Fibroblast of skin of back (primary cell): ENCODE measurements at places on chromosomes 6 and 20.

DNA sequence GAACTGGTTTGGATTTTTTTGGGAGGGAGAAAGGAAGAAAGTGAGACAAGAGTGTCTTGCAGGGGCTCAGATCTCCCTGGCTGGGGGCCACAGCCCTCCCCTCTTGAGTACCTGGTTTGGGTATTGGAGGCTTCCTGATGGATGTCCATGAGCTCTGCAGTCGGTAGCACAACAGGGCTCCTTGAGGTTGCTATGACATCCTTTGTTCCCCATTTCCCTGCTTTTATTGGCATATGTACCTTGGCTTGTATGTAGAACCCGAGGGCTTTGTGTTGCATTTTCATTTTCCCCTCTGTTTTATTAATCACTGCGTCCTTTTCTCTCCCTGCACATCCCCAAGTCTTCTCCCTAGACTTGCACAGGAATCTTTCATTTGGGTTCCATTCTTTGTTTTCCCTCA, 355.5 kb upstream of the TSHZ2 start:
- no peak for DNase-seq

DNA sequence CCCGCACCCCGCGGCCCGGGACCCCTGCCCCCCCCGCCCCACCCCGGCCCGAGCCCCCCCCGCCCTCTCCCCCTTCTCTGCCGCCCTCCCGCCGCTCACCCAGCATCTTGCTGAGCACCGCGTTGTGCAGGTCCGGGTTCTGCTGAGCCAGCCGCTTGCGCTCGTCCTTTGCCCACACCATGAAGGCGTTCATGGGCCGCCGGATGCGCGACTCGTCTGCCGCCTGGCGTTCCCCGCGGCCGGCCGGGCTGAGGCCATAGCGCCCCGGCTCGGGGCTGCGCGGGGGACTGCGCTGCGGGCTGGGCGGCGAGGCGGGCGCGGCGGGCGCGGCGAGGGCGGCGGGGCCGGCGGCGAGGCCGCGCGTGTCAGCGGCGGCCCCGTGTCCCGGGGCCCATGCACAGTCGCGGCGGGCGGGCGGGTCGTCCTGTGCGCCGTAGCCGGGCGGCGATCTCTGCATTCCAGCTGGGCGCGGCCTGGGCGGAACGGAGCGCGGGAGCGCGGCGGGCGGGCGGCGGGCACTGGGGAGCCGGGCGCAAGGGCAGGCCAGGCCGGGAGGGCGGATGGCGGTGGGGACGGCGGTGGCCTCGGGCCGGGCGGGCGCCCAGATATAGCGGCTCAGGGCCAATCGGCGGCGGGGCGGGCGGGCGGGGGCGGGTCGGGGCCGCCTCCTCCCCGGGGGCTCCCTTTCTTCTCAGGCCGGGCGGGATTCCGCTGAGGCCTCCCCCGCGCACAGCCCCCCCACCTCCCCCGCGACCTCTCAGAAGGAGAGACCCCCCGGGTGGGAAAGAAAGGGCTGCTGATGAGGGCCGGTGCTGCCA, at the start of gene SOX18:
TSS of gene SOX18 (minus strand) at position 580 of the 818 bp plus-strand sequence. CDS start at position 457, 123 bp downstream.
- DNase-seq: peak; percentile 47

- peak; percentile 43 for DNase-seq
Measured at GRCh38 chr6:72616406-72617015, 5.4 kb upstream of the KCNQ5 start.

- no peak for DNase-seq
Measured at GRCh38 chr6:154468760-154469159, 41.7 kb downstream of the CNKSR3 start.

- no peak for DNase-seq
Measured at GRCh38 chr6:86775893-86776292, 161.4 kb upstream of the HTR1E start.

- peak; percentile 63 for DNase-seq
Measured at GRCh38 chr6:148867862-148868261, 121.0 kb downstream of the UST start.

DNA sequence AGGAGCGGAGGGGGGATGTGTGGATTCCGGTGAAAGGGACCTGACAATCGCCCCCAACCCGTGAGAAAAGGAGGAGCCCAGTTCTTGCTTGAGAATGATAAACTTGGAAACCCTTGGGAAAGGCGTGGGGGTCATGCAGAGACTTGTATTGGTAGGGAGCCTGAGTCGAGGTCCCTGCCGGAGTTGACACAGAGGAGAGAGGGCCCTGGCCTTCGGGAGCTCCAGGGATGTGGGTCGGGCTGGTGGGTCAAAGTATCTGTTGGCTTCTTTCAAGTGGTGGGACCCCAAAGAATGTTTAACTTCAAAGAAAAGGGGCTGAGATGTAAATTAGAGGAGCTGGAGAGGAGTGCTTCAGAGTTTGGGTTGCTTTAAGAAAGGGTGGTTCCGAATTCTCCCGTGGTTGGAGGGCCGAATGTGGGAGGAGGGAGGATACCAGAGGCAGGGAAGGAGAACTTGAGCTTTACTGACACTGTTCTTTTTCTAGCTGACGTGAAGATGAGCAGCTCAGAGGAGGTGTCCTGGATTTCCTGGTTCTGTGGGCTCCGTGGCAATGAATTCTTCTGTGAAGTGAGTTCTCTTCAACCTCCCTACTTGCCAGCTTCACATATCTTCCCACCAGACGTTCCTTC, 571 bp downstream of the CSNK2B start:
- no peak for DNase-seq

- DNase-seq: peak; percentile 92
Measured at GRCh38 chr6:113813142-113813541, 44.0 kb upstream of the MARCKS start.

- no peak for DNase-seq
Measured at GRCh38 chr6:44004136-44004535, 123.1 kb downstream of the MRPL14 start.

GRCh38 chr6:89449193-89449592, 16.2 kb downstream of the ANKRD6 start:
- no peak for DNase-seq

DNA sequence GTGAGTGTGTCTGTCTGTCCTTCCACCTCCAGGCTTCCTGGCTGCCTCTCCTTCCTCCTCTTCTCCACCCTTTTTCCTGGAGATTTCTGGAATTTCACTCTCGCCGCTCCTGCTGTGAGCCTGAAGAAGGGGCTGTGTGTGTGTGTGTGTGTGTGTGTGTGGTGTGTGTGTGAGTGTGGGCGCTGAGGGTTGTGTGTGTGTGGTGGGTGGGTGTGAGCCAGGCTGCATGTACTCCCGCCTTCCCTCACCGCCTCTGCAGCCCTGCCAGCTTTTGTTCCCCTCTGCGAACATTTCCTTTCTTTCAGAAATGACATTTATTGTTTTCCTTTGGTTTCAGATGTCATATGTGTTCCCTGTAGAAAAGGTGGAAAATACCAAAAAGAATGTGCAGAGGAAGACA, 76.0 kb downstream of the SRC start:
- DNase-seq: peak; percentile 27

GRCh38 chr6:92496527-92496926, 922.8 kb downstream of the EPHA7 start:
- no peak for DNase-seq

GRCh38 chr6:150631984-150632642, 32.4 kb downstream of the PLEKHG1 start:
- DNase-seq: no peak

- DNase-seq: no peak
Measured at GRCh38 chr20:63808964-63809674, 21.9 kb downstream of the ZBTB46 start.

DNA sequence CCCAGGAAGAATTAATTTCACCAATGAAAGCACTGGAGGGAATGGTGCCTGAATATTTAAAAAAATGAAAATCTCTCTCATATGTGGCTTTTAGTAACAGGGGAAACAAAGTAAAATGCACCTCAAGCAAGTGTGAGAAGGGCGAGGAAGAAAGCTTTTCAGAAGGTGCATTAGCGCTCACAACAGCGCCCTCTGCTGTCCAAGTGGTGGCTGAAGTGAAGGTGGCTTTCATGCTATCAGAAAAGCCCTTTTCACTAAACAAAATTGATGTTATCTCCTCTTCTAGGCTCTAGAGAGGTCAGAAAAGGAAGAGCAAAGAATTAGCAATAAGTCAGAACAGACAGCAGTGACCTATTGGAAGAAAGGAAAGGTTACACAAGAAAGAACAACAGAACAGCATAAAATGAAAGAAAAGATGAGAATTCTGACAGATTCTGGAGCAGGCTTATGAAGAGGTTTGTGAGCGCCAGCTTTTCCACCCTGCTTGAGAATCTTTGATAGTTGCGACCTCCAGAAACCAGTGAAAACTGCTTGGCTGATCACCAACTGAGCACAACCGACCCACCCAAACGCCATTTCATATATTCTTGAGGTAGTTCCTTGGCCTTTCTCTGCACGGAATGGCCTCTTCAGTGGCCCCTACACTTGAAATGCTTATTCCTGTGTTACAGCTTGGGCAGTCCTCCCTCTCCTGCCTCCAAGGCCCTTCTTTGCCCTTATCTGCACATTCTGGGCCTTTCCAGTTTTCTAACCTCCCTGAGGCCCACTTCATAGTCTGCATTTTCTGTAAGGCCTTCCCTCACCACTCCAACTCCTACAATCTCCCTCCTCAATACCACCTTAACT, 45.3 kb downstream of the SMLR1 start:
- peak; percentile 58 for DNase-seq

DNA sequence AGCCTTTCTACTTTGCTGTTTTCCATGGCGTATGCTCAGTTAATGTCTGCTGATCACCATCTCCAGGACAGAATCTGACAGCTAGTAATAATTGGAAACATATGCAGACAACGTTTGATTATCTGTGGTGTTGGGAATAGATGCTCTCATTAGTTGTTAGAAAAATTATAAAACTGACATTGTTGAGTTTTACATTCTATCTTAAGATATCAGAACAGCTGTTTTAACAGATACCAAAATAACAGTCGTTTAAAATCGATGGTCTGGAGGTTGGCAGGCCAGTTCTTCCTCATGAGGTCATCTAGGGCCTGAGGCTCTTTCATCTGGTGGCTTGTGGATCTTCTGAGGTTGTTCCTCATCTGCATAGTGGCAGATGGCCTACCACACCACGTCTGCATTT, 137.6 kb downstream of the AIG1 start:
- no peak for DNase-seq

DNA sequence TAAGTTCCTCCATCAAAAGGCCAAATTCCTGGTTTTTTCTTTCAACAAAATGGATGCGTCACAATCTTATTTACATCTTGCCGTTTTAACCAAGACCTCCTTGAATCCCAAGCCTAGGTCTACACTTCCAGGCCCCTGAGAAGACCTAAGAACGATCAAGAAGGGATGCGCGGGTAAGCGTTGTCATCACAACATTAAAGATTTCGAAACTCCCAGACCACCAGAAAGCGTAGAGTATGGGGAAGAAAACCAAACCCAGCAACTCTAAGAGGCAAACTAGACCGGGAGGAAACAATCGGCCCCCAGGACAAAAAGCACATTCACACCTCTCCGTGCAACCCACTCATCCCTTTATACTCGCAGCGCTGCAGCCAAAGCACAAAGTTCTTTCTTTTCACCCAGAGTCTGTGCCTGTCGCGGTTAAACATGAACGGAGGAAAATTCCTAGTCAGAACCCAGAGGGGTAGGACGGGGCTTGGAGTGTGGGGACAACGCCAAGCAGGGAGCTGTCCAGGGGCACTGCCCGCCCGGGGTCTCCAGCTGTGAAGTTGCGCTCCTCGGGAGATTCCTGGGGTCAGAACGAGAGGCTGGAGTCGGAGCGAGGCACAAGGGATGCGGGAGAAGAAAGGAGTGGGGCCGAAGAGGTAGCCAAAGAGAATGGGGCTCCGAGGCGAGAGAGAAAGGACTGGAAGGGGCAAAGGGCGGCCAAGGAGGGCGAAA, 725 bp downstream of the OSER1 start:
- no peak for DNase-seq

DNA sequence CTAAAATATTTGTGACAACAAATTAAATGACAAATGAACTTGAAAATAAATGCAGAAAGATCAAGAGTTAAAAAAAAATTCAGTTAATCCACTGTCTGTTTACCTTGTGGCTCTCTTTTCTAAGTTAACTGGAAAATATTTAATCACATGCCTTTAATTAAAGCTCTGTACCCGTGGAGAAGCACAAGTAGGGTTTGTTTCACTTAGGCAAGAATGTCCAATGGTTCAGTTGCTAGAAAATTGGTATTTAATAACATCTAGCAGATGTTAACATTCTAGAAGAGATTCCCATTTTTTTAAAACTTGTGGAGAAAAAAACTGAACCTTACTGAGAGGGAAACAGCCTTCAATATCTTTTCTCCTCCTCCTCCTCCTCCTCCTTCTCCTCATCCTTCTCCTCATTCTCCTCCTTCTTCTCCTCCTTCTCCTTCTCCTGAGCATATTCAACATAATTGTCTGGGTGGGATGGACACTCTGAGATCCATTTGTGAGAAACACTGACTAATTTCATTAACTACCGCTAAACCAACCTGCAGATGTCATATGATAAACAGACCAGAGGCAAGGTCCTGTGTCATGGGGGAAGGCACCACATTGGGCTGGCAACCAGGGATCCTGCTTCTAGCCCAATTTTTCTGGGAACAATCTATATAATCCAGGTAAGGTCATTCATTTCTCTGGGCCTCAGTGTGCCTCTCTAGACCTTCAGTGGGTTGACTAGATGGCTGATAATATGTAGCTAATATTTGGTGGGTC, 44.1 kb upstream of the AKIRIN2 start:
- no peak for DNase-seq

DNA sequence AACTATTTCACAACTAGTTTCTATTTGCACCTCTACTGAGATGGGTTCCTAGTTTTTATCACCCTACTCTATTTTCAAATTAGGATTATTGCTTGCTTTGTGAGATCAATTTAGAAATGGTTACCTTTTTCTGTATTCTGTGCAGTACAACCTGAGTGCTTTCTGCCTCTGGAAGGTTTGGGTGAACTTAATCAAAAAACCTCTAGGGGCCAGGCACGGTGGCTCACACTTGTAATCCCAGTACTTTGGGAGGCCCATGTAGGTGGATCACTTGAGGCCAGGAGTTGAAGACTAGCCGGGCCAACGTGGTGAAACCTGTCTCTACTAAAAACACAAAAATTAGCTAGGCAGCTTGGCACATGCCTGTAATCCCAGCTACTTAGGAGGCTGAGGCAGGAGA, 63.3 kb downstream of the SCAF8 start:
- DNase-seq: no peak

- DNase-seq: no peak
Measured at GRCh38 chr6:36121787-36122494, 8.4 kb upstream of the MAPK13 start.

DNA sequence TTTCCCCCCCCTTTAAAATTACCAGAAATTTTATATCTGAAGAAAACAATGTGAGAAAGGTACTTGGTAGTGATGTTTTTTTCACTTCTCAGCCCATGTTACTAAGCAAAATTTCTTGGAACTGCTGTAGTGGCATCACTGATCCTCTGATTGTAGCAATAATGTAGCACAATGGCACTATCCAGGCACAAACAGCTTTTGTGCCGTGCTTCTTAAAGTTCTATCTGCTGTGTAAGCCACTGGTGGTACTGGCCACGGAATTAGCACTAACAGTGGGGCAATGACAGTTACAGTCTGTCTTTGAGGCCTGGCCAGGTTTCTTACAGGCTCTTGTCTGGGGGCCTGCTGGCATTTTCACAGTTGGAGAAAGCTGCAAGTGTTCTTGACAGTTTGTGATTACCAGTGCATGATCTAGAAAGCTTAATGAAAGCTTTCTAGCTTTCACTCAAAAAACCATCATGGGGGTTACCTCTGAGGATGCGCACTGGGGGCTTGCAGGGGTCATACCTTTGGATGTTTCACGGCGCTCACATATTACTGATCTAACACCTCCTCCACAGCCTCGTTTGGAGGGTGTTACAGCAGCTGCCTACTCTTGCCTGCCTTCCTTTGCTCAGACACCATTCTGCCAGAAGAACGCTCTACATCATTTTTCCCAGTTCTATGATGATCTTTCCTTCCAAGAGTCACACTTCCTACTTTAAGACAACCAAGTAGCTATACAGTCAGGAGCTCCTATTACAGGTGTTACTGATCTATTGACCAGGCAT, 58.4 kb upstream of the ARMH2 start:
- DNase-seq: no peak

GRCh38 chr20:56018716-56019115, 13.4 kb upstream of the CBLN4 start:
- no peak for DNase-seq
